CD4-positive, alpha-beta T cell treated with Interleukin-6 for 4 hours (primary cell): ENCODE measurements at places on chromosomes 6 and 20.

GRCh38 chr20:9200196-9200595, 131.3 kb downstream of the PLCB4 start:
- DNase-seq, result no peak

GRCh38 chr6:14858808-14859207, 387.1 kb upstream of the JARID2 start:
- no peak for DNase-seq

DNA sequence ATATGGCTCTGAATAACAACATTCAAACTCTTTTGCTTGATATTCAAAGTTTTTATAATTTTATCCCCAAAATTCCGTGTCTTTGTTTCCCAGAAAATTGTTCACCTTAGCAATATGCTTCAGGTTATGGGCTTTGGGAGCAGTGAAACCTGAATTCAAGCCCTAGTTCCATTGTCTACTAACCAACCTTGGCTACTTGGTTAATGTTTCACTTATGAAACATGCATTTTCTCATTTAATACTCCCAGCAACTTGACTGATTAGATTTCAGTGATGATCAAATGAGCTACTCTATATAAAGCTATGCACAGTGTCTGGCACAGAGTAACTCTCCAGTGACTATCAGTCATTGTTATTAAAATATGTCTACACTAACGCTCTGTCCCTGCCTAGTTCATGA, 192.2 kb upstream of the TENT5A start:
- no peak for DNase-seq

DNA sequence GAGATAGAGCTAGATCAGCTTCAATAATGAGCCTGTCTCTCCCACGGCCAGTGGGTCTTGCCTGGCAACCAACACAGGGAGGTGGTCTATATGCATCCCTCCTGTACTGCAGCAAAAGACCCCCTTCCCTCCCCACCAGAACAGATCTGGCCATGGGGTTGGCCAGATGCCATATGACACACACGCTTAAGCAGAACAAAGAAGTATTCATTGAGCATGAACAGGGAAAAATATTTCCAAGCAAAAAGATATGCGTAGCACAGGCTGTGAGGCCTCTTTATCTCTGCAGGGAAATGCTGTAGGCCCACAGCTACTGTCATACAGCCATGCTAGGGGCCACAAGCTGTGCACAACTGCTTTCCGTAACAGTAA, 73.4 kb upstream of the NRSN1 start:
- DNase-seq, result no peak

DNA sequence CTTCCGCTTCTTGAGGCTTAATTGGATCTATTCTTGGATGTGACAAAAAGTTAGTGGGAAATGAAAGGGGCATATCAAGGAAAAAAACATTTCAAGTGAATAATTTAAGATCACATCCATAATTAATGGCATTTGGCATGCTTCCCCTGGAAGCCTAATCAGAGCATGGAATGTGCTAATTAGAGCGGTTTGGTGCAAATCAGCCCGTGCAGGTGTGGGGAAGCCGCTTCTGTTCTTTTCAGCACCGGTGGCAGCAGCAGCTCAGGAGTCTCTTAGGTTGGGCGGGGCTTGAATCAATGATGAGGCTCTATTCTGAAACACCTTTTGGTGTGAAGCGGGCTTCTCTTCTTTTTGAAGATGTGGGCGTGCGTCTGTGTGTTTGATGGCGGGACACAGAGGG, 301.2 kb downstream of the LRFN2 start:
- no peak for DNase-seq

- no peak for DNase-seq
These were observed 25.7 kb upstream of the IGF2R start for GRCh38 chr6:159943101-159943632.

DNA sequence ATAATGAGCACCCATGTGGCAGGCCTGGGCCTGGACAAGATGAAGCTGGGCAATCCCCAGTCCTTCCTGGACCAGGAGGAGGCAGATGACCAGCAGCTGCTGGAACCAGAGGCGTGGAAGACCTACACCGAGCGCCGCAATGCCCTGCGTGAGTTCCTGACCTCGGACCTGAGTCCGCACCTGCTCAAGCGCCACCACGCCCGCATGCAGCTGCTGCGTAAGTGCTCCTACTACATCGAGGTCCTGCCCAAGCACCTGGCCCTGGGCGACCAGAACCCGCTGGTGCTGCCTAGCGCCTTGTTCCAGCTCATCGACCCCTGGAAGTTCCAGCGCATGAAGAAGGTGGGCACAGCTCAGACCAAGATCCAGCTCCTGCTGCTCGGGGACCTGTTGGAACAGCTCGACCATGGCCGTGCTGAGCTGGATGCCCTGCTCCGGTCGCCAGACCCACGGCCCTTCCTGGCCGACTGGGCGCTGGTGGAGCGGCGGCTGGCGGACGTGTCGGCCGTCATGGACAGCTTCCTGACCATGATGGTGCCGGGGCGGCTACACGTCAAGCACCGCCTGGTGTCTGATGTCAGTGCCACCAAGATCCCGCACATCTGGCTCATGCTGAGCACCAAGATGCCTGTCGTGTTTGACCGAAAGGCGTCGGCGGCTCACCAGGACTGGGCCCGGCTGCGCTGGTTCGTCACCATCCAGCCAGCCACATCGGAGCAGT, 1.9 kb downstream of the FNDC11 start:
- DNase-seq, result no peak

DNA sequence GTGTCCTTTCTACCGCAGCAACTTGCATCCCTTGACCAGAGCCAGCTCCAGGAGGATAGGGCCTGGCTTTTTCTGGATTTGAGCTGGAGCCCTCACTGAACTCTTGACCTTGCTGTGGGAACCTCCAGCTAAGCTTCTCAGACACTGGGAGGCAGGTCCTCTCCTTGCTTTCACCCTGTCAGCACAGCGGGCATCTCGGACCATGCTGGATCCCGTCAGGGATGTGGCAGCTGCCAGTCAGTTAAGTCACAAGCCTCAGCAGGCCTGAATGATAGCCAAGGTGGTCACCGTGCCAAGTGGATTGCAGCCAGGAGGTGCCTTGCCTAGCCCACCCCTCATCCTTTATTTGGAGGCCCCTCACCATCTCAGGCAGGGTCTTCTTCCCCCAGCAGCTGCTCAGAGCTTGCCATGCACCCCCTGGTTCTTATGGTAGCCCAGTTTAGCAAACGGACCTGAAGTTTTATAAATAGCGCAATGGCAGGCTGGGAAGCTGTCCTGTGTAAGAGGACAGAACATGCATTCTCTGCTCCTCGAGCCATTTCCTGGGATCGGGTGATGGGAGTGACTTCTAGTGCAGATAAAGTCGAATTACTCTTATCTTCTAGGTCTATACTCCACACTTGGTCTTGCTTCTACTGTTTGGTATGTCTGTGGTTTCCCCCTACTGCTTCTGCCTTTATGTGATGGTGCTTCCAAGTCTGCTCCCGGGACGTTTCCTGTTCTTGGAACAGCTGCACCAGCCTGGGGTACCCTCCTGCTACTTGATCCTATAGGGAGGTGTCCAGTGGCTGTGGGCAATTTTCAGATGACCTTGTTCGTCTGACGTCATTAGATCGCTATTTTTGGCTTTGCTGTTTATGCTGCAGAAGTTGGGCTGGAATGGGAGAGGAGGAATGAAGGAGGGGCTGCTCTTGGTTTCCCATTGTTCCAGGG, 7.1 kb upstream of the MYLK2 start:
- no peak for DNase-seq

DNA sequence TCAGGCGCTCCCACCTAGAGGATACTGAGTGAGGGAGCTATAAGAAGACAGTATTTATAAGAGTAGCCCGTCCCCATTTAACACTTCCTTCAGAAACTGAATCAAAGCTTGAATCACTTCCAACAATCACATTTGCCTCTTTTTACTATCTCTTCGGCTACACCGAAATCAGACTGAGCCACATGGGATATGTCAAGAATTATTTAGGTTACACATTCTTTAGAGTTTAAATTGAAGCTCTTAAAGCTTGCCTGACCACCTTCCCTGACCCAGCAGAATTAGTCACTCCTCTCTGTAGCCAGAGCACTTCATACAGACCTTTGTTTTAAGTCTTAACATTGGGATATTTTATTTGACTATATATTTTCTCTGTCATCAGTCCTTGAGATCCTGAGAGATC, 163.7 kb downstream of the MAFB start:
- DNase-seq, result no peak

DNA sequence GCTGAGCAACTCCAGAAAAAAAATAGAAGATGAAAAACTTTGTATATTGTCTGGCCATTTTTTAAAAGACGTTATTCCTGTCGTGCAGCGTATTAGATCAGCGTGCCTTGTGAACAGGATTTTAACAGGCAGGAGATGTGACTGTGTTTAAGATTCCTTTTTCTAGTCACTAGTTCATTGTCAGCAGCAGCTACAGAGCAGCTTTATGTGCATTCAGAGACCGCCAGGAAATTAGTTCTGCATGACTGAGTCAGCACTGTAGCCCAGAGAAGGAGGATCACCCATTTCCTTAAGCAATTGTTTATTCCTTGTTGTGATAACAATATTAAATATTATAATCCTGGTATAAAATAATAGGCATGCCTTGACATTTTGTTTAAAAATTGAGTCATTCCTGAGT, 75.4 kb upstream of the ADGRB3 start:
- DNase-seq, result no peak

GRCh38 chr6:17505062-17505476, 95.0 kb upstream of the FAM8A1 start:
- no peak for DNase-seq

DNA sequence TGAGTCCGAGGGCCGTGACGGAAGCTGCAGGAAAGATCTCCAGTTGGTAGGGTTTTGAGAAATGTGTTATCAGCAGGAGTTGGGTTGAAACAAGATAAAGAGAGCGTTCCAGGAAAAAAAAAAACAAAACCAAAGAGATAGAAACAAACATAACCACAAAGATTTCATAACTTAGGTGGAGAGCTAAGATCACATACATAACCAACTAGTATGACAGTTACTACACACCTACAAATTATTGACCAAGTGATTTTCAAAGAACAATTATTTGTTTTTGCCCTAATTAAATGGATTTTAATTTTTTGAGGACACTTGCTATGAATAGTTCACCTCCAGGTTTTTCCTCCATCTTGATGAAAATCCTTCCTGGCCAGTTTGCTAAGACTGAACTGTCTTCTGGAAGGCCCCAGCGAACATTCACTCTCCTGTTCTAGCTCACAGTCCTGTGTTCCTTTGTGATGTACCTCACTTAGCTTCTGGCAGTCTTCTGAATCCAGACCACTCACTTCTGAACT, 69.4 kb downstream of the SNX9 start:
- no peak for DNase-seq

DNA sequence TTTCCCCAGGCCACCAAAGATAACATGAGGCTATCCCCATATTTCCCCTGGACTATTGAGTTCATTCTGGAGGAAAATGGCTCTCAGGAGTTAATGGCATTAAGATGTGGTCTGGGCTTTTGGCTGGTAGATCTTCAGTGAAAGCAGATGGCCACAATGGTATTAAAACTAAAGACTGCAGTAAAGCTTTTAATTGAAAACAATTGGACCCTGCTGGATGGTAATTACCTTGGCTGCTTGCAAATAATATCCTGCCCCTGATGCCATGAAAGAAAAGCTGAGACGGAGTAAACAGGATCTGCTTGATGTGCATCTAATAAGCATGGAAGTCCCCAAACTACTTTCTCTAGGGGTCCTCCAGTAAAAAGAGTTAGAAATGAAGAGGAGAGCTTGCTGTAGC, 255.8 kb downstream of the QKI start:
- no peak for DNase-seq

- DNase-seq, result no peak
These were observed 80.7 kb downstream of the RREB1 start for GRCh38 chr6:7188492-7188891.

DNA sequence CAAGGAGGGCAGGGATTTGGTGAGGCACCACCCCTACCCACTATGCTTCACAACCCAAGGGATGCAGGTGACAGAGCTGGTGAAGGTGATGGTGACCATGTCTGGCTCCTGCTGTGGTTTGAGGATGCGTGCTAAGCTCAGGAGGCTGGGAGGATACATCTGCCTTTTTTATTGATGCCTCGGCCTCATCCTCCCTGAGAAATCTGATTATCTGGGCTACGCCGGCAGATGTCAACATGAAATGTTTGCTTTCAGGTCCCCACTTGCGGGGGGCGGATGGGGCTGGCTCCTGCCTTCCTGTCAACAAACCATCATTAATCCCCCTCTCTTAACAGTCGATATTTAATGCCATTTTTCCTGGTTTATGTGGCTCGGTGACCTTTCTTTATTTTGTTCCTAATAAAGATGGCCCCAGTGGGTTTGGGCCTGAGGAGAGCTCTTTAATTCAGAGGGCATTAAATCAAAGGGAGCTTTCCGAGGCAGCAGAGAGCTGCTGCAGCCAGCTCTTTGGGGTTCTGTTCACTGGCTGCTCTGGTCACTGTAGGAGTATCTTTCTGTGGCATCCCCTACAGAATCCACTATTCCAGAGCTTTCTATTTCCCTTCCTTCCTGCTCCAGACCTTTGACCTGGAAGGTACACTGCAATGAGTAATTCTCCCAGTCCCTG, 33.5 kb upstream of the LRFN2 start:
- DNase-seq, result no peak

GRCh38 chr6:138246650-138247440, 28.6 kb upstream of the PBOV1 start:
- DNase-seq, result no peak

DNA sequence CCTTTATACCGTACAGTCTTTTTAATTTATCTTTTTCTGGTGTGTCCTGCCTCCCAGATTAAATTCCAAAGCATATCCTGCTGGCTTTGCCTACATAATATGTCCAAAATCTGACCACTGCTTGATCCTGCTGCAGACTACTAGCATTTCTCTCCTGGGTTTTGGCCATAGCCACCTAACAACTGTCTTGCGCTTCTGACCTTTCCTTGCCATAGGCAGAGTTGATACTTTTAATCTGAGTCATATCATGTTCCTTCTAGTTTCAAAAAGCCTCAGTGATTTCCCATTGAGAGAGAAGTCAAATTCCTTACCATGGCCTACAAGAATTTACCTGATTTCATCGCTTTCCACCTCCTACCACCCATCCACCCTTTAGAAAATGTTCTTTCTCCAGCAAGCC, 104.8 kb downstream of the BCKDHB start:
- DNase-seq, result no peak

DNA sequence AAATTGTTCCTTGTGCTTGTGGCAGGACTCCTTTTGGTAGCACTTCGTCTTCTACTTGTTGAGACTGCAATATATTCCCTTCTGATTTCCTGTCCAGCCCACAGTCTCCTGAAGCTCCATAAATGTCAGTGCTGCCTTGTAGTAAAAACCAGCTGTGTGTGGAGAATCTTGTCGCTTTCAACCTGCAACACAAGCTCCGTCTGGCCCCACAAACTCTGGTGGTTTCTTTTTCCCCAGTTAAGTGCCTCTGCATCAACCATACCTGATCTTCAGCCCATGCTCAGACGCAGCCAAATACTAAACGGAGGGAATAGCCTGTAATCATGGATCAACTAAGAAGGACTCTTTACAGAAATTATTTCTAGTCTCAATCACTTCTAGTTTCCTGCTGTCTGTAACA, 1133.3 kb upstream of the ADGRB3 start:
- no peak for DNase-seq

- DNase-seq, result no peak
These were observed 473.4 kb downstream of the BTBD3 start for GRCh38 chr20:12391099-12391498.

DNA sequence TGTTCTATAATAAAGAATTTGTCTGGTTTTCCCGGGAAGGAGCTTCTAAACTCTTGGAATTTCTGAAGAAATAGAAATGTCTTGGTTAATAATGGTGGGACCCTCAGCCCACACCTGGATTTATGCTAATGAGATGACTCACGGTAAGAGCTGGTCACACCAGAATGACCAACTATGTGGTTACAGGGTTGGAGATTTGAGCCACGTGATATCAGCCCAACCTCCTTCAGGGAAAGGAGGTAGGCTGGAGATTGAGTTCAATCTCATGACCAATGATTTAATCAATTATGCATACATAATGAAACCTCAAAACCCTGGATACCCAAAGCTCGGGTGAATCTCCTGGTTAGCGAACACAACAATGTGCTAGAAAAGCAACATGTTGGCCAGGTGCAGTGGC, 22.1 kb upstream of the CDKN1A start:
- no peak for DNase-seq
